ENCODE measurements at places on chromosomes 13 and 19.
A peak's percentile ranks its signal among the peaks of the same experiment; 100 is the strongest.

DNA sequence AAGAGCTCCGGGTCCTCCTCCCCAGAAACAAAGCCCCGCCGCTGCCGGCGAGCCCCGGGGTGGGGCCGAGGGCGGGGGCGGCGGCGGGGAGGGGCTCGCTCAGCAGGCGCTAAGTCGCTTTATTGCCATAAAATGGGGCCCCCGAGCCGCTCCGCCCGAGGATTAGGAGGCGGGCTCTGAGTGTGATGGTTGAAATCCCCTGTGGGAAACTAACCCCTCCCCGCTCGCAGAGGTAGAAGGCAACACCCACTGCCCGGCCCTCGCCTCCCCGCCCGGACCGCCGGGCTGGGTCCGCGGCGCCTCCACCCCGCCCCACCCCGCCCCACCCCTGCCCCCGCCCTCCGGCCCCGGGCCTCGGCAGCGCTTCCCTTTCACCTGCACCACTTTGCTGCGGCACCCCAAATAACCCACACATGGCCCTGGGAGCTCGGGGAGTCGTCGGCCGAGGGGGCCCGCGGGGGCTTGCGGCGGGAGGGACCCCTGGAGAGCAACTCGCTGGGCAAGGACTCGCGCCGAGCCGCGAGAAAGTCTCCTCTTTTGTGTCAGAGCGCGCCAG is at the start of gene KLF12:
TSS of gene KLF12 (minus strand) at position 184 of the 556 bp plus-strand sequence.
- peak; percentile 61 for DNase-seq

DNA sequence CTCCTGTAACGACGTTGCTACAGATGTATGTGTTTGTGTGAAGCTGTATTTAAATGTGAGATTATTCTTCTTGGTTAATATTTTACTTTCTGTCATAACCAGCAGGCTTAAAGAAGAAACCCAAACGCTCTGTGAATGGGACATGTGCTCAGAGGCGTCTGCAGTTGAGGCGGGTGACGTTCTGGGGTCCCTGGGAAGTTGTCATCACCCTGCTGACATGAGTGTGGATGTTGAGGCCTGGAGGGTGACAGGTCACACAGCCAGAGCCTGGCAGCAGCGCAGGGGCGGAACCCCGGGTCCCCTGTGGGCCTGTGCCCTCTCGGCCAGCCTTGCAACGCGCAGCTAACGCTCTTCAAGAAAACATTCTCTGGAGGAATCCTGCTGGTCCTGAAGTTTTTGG is 16.6 kb downstream of the RASA3 start:
- DNase-seq: peak; percentile 56

- no peak for DNase-seq
Measured at GRCh38 chr13:28659621-28659970, 666 bp downstream of the POMP start.

GRCh38 chr19:48695743-48696352 is at the start of gene FUT2:
FUT2 (plus strand) TSS chr19:48695971; CDS start chr19:48702957, 6,986 bp downstream.
- no peak for DNase-seq

DNA sequence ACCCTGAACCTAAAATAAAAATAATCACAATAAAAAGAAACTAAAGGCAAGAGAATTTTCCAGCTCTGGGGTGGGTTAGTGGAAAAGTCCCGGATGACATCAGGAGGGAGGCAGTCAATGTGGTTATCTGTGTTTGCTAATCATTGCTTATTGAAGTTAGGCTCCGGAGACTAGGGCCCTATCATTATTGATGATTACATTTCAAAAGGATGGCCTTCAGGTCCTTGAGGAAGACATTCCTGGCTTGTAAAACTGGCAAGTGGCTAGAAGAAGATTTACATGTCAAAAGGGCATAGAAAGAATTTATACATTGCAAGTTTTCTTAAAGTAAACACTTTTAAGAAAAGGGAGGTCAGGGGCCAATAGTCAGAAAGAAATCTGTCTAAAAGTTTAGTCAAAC is 123.4 kb downstream of the POSTN start:
- no peak for DNase-seq

DNA sequence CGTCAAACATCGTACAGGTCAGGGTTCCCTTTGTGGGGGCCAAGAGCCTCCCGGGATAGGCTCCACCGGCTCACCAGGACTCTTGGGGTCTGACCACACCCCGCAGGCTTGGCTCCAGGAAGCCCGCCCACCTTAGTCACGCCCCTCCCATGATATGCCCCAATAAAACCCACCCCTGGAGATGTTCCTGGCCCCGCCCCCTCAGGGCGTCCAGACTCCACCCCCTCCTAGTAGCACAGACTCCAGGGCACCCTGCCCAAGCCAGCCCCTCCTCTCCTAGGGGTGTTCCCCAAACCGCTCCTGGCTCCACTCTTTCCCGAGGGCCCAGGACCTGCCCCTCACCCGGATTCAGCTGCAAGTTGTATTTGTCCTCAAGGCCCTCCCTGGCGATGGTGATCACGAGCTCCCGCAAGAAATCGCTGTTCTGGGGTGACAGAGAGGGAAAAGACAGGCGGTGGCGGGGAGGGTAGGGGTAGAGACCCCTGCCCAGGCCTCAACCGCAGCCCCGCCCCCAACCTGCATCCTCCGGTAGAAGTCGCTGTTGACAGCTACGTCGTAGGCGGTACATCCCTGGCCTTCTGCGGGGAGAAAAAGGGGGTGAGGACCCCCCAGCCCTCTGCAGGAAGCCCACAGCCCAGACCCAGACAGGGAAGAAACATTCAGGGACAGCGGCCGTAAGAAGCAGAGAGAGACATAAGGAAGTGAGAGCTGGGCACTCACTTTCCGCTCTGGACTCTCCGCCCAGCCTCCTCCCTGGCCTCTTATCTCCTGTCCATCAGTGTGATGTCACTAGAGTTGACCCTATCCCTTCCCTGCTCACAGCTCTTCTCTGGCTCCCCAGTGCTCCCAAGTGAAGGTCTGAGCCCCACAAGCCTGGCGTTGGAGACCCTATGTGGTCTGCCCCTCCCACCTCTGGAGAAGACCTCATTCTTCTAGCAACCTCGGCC is 3.9 kb downstream of the PIH1D1 start:
- no peak for DNase-seq

- DNase-seq: no peak
Measured at GRCh38 chr19:8577247-8577646, at the start of gene MYO1F. MYO1F (minus strand) TSS chr19:8577442; CDS start chr19:8577309, 133 bp downstream.

DNA sequence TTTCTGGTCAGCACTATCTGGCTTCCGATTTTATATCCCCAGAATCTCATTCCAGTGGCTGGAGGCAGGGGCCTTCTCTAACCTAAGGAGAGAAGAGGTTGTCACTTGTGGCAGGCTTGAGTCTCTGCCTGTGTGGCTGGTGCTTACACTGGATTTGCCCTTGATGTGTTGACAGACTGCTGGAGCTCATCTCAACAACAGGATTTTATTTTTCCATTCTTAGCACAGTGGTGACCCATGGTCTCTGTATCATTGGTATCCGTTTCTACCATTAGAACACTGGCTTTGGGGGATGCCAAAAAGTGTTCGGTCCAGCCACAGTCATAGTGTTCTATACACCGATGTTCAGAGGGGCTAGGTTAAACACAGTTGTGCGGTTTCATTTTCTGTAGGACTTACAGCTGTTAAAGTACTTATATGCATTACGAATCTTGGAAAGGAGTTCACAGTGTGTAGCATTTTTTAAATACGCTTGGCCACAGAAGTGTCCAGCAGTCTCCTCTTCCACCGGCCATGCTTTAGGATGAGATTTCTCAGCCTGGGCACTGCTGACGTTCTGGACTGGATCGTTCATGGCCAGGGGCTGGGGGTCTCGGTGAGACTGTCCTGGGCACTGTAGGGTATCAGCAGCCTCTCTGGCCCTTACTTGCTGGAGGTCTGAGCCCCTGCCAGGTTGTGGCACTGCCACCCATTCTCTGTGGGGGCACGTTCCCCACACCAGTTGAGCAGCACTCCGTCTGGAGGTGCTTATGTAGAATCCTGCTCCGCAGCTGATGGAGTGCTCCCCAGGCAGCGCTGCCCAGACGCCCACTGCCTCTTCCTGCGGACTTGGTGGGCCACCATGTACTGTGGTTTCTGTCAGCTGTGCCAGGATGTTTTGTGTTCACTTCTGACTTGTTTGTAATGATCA is 41.4 kb upstream of the TEX29 start:
- no peak for DNase-seq

DNA sequence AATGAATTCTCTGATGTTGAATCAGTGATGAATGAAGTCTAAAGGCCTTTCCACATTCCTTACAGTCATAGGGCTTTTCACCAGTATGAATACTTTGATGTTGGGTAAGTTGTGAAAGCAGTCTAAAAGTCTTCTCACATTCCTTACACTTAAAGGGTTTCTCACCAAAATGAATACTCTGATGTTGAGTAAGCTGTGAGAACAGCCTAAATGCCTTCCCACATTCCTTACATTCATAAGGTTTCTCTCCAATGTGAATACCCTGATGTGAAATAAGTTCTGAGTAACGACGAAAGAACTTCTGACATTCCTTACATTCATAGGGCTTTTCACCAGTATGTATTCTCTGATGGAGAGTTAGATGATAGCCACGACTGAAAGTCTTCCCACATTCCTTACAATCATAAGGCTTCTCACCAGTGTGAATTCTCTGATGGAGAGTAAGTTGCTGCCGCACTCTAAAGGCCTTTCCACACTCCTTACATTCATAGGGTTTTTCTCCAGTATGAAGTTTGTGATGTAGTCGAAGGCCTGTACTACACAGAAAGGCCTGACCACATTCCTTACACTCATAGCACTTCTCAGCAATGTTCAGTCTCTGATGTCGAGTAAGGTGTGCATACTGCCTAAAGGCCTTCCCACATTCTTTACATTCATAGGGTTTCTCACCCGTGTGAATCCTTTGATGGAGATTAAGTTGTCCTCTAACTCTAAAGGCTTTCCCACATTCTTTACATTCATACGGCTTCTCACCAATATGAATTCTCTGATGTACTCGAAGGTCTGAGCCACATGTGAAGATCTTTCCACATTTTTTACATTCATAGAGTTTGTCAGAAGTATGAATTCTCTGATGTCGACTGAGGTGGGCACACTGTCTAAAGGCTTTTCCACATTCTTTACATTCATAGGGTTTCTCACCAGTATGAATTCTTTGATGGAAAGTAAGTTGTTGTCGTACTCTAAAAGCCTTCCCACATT is 19.9 kb downstream of the ZFP30 start:
- no peak for DNase-seq

GRCh38 chr13:40776681-40777165 is 5.7 kb upstream of the MRPS31 start:
- no peak for DNase-seq

- no peak for DNase-seq
Measured at GRCh38 chr13:61253105-61253877, 162.4 kb downstream of the PCDH20 start.

DNA sequence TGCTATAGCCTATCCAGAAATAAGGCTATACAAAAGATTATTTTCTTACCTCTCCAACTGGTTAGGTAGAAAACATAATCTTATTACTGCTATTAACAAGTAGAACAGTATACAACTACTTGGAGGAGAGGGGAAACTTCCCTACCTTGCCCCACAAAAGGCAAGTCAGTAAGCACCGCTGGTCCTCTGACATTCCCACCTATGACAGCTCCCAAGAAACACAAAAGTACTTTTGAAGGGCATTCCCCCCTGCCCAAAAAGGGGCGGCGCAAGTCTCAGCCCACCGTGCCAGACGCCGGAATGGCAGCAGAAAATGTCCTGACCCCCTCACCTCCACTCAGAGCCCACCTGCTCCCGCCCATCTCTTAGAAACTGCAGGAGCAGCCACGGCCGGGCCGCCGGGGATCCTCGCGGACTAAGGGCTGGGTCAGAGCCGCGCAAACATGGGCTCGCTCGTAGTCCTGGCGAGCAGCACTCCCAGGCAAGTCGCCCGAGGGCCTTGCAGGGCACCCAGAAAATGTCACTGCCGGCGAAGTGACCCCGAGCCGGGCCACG is 437 bp downstream of the SUCLA2 start:
- DNase-seq: peak; percentile 66

DNA sequence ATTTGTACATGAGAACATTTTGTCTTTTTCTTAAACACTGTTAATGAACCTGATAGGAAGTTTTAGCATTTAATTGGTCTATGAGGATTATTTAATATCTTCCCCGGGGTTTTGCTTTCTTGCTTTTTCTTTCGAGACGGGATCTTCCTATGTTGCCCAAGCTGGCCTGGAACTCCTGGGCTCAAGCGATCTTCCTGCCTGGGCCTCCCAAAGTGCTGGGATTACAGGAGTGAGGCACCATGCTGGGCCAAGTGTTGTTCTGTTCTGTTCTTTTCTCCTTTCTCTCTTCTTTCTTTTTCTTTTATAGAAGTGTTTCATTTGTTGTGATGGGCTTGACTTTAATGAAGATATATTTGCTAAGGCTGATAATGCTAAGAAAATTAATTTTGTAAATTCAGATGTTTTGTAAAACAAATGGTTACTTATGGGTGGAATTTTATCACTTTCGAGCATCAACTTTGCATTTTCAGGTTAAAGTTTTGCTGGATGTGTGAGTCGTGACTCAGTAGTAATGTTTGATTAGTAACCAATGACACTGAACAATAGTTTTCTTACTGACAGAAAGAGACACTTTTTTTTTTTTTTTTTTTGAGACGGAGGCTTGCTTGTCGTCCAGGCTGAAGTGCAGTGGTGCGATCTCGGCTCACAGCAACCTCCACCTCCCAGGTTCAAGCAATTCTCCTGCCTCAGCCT is 2.2 kb downstream of the PAN3 start:
- no peak for DNase-seq

GRCh38 chr13:78589206-78589605 is 14.1 kb downstream of the POU4F1 start:
- DNase-seq: no peak

DNA sequence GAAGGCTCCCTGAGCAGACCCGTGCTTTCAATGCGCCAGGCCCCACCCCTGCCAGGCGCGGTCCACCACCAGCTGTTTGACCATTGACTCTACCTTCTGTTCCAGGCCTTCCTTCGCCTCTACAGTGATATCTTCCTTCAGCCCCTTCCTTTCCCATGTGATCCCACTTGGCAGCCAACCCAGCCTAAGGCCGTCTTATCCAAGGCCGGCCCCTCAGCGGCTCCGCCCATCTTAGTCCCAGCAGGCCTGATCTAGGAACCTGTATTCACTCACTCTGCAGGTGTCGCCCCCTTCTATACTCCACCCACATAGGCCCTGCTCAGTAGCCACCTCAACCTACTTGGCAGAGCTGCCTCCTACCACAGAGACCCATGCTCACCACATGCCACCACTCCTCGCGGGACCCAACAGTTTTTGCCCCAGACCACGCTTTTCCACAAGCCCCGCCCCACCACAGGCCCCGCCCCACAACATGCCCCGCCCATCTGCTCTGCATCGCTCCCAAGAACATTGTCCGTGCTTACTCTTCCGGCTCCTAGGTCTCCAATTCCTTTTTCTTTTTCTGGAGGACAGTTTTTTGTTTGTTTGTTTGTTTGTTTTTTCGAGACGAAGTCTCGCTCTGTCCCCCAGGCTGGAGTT is 2.9 kb downstream of the RASIP1 start:
- no peak for DNase-seq

DNA sequence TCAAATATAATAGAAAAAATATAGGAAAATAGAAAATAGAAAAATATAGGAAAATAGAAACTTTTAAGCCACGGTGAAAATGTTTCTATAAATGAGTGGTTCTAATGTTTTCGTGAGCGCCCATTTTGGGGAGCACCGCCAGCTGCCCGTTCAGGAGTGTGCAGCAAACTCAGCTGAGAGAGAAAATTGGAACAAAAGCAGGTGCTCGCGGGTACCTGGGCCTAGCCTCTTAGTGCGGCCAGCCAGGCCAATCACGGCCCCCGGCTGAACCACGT is 204 bp upstream of the PDX1 start:
- no peak for DNase-seq

GRCh38 chr19:4327252-4327876 is 11.3 kb downstream of the STAP2 start:
- peak; percentile 85 for DNase-seq

GRCh38 chr19:19524053-19524452 is 4.7 kb upstream of the YJEFN3 start:
- no peak for DNase-seq
